ENCODE measurements at places on chromosomes 12 and 14.

- DNase-seq, result no peak
Observed at GRCh38 chr14:60356386-60356785, 107.4 kb downstream of the PPM1A start.

- no peak for DNase-seq
Observed at GRCh38 chr12:41367726-41368405, 179.7 kb downstream of the PDZRN4 start.

DNA sequence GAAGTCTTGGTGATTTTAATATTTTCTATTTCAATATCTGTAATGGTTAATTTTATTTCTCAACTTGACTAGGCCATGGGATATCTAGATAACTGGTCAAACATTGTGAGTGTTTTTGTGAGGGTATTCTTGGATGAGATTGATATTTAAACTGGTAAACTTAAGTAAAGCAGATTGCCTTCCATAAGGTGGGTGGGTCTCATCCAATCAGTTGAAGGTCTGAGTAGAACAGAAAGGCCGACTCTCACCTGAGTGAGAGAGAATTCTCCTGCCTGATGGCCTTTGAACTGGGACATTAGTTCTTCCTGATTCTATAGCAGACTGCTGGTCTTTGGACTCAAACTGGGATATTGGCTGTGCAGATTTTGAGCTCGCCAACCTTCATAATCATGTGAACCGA, 36.3 kb downstream of the OTOGL start:
- no peak for DNase-seq

- no peak for DNase-seq
Observed at GRCh38 chr12:268483-268840, 5.8 kb upstream of the SLC6A13 start.

- DNase-seq, result no peak
Observed at GRCh38 chr12:127596891-127597290, 670.1 kb upstream of the TMEM132C start.

GRCh38 chr12:14650789-14651188, 45.6 kb downstream of the GUCY2C start:
- no peak for DNase-seq

GRCh38 chr14:33951183-33951840, 438 bp upstream of the EGLN3 start:
- DNase-seq, result no peak

DNA sequence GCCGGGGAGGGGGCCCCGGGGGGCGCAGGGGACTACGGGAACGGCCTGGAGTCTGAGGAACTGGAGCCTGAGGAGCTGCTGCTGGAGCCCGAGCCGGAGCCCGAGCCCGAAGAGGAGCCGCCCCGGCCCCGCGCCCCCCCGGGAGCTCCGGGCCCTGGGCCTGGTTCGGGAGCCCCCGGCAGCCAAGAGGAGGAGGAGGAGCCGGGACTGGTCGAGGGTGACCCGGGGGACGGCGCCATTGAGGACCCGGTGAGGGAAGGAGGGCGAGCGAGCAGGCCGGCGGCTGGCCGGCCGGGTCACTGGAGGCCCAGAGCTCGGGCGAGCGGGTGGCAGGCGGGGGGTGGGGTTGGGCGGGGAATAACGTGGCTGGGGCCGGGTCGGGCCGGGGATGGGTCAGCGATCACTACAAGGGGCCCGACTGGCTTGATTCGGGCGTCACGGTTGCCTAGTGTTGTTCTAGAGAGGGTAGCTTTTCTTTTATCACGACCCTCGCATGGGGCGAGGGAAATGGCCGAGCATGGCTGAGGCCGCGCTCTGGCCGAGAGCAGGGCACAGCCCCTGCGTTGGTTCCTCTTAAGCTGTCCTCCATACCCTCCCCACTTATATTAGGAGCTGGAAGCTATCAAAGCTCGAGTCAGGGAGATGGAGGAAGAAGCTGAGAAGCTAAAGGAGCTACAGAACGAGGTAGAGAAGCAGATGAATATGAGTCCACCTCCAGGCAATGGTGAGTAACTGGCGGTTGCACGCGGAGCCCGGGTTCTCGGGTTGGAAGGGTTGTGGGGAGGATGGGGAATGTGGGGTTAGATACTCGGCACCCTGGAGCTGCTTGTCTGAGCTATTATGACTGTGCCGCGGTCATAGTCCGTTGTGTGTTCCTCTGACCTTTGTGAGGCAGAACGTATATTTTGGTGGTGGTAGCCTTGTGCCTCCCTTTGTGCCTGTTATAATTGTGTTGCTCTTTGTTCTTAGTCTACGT, 603 bp downstream of the PABPN1 start:
- no peak for DNase-seq

DNA sequence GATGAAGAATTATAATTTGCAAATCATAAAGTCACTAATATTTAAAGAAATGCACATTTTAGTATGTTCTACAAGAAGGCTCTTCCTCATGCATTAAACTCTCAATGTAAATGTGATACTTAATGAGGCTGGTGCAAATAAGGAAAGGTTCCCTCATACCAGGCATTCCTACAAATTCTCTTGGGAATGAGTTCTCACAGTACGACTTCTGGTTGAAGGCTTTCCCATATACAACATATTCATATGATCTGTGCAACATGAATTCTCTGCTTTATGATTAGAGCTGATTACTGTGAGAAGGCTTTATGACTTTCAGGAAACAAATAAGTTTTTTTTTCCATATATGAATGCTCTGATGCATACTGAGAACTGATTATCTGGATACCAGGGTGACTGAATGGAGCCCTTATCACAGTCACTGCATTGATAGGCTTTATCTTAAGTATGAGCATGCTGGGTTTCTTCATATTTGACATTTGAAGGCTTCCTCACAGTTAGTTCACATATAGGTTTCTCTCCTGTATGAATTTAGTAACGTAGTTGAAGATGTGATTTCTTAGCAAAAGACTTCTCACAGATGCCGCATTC, 293.9 kb downstream of the RAD51B start:
- no peak for DNase-seq

GRCh38 chr12:56998981-56999380, 7.4 kb downstream of the ZBTB39 start:
- peak; percentile 62 for DNase-seq

- DNase-seq, result no peak
Observed at GRCh38 chr12:110058875-110059615, 10.7 kb upstream of the C12orf76 start.

- DNase-seq, result no peak
Observed at GRCh38 chr14:21309238-21309636, 29.4 kb downstream of the RPGRIP1 start.

All from GM12891 (cell line).